ENCODE measurements at places on chromosomes 4 and X. TPM values are rescaled to one million over a fixed set of nuclear protein-coding genes. Genes with fewer than 3 reads are reported as not detected.
A peak's percentile ranks its signal among the peaks of the same experiment; 100 is the strongest.

DNA sequence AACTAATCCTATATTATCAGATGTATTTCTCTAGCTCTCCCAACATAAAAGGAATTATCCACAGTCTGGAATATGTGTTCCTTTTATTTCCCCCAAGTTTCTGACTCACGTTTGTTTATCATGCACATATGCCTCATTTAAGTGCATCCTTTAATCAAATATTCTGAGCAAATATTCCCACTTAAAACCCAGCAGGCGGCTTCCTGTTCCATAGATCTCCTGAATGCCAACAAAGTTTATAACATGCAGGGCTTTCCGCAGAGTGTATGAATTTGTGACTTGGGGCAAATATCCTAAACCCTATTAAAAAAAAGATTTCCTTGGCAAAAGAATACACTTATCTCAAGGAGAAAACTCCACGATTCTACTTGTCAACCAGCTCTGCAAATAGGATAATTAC, 16.9 kb downstream of the GLRA2 start:
- DNase-seq: no peak

- DNase-seq: peak; percentile 89
These were observed 2.0 kb upstream of the TMPRSS11D start for GRCh38 chr4:67885762-67886161.

- no peak for DNase-seq
These were observed 722 bp downstream of the FGF16 start for GRCh38 chrX:77447653-77448569.

- peak; percentile 97 for DNase-seq
These were observed 3.3 kb downstream of the KLF3 start for GRCh38 chr4:38667085-38667893.

DNA sequence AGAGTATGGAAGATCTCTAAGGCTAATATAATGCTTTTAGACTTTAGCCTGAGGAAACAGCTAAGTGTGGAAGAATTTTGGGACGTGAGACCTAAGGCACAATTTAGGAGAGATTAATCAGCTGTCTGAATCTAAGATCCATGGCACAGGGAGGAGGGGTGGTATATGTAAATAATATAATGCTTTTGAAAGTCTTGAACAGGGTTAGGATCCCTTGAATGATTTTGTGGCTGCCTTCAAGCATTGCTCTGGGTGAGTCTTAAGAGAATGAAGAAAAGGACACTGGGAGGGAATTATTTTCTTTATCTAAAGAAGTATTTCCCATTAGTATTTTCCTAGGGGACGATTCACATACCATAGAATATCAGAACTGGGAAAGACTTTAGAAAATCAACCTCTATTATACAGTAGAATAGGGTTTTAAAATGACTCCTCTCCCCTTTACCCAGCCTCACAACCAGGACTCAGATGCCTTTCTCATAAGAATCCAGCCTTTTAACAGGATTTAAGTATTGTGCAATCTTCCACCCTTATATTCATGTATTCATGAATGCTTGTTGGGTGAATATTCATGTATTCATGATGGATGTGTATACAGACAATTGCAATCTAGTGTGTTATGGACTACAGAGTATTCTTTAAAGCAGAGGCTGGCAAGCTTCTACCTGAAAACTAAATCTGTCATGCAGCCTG, 664.2 kb upstream of the CPEB2 start:
- no peak for DNase-seq

DNA sequence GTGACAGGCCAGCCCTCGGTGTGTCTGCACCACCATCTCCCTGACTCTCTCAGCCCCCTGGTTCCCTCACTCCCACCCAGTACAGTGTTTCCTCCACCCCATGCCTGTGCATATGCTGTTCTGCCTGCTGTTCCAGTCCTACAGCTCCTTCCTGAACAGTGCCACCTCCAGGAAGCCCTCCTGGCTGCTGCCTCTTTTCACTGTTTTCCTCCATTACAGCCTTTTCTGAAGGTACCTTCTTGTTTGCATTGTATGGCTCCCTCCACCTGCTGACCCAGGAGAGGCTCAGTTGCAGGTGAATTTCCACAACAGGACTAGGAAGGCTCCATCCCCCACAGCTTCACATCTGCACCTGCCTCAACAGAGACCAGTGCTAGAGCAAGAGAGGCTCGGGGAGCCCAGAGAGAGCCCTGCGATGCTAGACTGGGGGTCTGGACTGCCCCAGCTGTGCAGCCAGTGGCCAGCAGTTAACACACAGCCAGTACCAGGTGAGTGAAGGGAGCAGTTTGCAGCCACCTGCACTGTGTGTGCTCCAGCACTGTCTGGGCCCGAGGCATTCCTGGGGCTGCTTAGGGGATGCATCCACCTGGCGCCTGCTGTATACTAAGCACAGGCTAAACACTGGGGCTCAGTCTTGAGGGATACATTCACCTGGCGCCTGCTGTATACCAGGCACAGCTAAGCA, 92.0 kb downstream of the ADRA2C start:
- no peak for DNase-seq

The GLOD5 gene
- not detected for polyA plus RNA-seq

The REPS2 gene
- 0.15 TPM for polyA plus RNA-seq
